ENCODE measurements at places on chromosomes 2 and 18.

DNA sequence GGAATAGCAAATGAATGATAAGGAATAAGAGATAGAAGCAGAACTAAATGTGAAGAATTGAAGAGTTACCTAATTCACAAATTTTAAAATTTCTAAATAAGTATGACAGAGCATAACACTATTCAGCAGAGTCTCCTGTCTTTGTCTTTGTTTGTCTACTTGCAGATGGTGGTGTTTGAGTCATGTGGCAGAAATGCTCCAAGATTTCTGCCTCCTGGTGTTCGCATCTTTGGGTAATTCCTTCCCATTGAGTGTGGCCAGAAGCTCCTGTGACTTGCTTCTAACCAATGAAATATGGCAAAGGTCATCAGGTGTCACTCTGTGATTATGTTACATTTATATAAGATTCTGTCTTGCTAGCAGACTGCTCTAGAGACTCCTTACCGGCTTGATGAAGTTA is 45.6 kb upstream of the GALNT3 start:
- DNase-seq: no peak

GRCh38 chr18:79986726-79987125 is 1.6 kb downstream of the TXNL4A start:
- no peak for DNase-seq

DNA sequence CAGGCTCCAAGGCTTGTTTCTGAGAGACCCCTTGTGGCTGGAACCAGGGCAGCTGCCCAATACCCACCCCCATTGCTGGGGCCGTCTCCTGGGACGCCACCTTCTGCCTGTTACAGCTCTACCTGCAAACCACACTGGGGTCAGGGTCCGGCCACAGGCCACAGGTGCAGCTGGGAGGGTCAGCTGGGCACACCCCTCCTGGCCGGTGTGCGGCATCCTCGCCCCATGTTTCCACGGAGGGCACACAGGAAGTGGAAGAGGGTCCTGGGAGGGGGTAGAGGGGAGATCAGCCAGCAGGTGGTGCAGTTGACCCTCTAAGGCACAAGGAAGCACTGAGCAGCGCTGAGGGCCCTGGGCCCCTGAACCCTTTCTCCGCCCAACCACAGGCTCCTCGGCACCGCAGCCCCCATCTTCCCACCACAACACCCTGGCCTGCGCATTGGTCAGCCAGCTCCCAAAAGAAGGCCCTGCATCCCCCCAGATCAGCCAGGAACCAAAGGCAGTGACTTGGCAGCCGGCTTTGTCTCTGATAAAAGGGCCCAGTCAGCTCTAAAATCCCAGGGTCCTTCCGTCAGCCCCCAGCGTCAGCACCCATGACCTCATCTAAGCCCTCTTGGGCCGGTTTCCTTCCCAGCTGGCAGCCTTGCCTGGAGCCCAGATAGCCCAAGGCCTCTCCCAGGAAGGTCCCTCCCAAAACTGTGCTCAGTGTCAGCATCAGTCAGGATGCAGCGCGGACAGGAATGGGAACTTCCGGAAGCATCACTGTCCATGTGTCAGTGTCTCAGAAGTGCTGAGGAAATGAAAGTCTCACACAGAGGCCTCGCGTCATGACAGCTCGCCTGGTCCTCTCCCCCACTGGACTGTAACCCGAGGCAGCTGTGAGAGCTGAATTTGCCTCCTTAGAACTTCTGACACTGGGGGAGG is 1.7 kb downstream of the ERFE start:
- no peak for DNase-seq

- DNase-seq: no peak
These were observed 94.2 kb upstream of the FSHR start for GRCh38 chr2:49248506-49248905.

GRCh38 chr18:36131692-36132483 is 2.2 kb downstream of the ELP2 start:
- no peak for DNase-seq

- DNase-seq: no peak
These were observed 122.8 kb upstream of the MSH6 start for GRCh38 chr2:47660168-47660567.

DNA sequence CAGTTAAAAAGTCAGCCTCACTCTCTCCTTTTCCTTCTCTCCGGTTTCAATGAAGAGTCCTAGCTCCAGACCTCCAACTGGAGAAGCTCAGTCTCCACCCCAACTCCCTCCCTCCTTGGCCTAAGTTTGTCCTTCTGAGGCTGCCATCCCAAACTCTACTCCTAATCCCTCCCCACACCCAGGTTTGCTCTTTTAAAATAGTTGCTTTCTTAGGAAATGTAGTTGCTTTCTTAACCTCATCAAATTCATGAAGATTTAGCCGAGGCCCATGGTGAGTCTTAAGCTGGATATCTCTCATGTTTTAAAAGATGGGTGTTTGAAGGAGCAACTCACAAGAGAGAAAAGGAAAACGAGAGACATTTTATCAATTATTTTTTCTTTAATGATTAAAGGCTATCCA is 937 bp upstream of the LANCL1 start:
- DNase-seq: no peak

DNA sequence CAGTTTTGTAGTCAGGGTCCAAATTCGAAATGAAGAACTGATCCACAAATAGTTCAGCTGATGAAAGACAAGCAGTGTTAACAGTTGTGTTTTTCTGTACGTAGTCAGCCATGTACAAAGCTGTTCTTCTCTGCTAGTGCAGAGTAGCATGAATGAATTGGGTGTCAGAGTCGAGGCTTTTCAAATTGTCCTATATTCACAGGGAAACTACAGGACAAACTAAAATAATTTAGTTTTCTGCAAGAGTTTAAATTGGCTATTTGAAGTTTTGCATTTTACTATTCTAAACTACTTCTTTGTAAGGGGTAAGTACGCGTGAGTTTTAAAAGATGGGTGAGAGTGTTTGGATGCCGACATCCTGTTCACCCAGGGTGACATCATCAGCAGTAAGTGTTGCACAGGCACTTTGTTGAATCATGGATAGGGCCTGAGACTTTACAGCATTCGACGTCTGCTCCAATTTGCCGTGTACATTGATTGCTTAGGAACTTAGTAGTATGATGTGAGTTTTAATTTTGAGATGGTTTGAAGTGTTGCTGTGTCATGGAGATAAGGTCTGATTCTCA is 147.2 kb upstream of the NFATC1 start:
- DNase-seq: no peak

DNA sequence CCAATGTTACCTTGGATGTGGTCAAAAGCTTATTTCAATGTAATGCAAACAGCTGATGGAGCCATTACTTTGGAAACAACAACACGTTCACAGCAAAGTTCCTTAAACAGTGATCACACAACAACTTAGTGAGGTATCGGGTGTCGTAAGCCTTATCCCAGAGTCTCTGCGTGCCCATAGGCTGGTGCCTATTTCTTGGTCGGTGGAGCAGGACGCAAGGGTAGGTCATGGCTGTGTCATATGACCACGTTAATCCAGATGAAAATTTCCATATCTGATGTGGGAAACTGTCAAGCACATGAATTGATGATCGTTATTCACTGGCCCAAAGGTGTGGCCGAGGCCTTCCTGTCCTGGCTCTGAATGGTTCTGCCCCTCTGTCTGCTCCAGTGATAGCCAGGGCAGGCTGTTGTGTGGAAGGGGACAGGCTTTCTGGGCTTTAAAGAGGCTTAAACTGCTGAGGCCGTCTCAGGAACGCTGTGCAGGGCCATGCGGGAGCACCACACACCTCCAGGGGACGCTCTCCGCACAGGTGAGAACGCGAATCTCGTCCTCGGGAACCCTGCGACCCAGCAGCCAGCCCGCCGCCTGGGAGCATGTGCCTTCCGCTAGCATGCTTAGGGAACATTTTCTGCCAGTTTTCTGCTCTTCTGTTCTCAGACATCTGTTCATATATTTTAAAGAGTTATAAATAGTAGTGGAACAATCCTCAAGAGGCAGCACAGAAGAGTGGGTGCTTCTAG is 90.6 kb downstream of the KCTD1 start:
- no peak for DNase-seq

GRCh38 chr2:14322306-14322705 is 310.2 kb upstream of the LRATD1 start:
- DNase-seq: no peak

GRCh38 chr2:160109939-160110673 is 47.7 kb upstream of the PLA2R1 start:
- DNase-seq: no peak

GRCh38 chr18:68713796-68714195 is 1.1 kb downstream of the TMX3 start:
- DNase-seq: no peak

DNA sequence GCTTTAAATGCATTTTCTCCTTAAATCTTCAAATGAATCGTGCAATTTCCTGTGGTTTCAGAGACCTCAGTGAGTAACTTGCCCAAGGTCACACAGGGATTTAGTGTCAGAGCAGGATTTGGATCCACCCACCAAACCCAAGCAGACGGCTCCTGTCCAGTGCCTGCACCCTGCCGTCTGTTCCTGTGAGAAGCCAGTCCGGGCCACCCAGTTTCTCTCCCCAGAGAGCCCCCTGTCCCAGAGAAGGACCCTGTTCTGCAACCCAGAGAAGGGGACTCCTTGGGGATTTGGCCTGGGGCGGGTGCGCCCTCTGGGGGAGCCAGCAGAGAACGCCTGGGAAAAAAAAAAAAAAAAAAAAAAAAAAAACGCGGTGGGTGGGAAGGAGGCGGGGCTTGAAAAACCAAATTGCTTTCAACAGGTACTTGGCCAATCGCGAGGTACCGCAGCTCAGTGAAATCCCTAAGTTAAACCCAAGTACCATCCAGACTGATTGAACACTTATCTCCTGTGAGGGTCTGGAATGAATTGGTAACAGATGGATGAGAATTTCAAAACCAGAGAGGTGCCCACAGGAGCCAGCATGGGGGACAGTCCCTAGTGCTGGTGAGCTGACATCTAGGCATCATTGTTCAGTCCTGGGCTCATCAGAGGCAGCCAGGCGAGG is 30.9 kb upstream of the REEP1 start:
- DNase-seq: no peak

DNA sequence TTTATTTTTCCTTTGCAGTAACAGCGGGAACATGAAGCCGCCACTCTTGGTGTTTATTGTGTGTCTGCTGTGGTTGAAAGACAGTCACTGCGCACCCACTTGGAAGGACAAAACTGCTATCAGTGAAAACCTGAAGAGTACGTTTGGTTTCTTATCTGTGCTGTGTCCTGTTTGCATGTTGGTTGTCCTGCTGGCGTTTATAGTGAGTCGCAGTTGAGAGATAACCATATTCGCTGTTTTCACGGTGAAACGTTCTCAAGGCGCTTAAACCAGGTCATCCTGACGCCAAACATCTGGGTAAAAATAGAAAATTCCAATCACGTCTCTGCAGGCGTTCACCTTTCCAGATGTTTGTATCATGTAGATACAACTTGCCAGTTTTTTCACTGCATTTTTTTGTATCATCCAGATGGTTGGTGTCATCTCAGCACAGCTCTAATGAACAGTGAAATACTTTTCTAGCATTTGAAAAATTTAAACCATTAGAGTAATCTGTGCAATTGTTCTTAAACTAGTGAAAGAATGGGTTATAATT is 21.2 kb downstream of the CLUL1 start:
- no peak for DNase-seq

DNA sequence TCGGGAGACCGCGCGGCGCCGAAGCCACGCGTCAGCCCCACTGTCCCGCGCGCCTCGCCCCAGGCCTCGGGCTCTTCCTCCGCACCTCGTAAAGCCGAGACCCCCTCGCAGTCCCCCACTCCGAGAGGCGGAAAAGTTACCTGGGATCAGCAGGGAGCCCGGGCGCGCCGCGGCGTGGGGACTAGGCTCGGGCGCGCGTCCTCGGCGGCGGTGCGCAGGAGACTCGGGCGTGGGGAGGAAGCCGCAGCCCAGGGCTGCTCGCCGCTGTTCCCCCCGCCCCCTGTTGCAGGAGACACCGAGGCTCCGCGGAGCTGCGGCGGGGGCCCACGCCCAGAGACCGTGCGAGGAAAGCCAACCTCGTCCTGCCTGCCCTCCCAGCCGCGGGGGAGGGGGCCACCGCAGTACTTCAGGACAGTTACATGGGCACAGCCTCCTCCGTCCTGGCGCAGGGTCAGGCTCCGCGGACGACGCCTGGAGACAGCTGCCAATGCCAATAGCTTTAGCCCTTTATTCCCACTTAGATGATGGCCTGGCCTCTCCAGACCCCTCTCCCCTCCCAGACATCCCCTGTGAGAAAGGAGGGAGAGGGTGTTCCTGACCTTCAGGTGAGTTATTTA is at the start of gene EPB41L3:
Gene EPB41L3, minus strand, starts transcription at position 225 of the 617 bp plus-strand sequence. CDS start 54,814 bp downstream, outside the sequence.
- DNase-seq: no peak

DNA sequence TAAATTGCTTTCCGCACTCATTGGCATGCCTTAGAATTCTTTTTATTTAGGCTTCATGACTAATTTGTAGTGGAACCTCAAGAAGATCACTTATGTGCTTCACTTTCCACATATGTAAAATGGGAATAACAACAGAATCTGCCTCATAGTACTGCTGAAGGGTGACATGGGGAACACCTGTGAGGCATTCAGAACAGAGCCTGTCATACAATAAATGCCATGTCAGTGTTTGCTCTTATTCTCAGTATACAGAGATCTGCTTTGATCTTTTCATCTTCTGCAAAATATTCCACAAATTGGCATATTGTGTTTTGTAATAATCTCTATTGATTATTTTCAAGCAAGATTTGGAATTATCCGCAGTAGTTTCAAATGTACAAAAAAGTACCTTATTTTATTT is 17.4 kb upstream of the CPS1 start:
- no peak for DNase-seq

DNA sequence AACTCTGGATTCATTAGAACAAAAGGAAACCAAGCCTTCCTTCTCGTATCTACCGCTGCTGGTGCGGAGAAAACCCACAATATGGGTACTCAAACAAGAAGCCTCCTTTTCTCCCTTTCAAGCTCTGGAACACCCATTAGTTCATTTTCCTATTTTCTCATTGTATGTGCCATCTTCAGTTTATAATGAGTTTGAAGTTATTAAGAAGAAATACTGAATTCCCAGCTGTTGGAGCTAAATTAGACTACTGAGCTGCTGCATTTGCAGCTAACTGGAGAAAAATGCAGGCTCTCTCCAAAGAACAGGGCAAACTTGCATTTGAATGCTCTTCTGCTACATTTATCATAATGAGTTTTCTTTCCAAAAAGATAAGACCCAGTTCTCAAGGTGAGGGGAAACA is 398.5 kb downstream of the NBAS start:
- DNase-seq: no peak

- no peak for DNase-seq
These were observed 22.5 kb upstream of the REL start for GRCh38 chr2:60858897-60859311.

GRCh38 chr18:27695503-27695902 is 481.4 kb downstream of the CDH2 start:
- DNase-seq: no peak

Measured in cerebellar nuclear complex (tissue), 1 donor.